Endodermal cell (in vitro differentiated cells): ENCODE measurements at places on chromosomes 3 and 15. TPM values are rescaled to one million over a fixed set of nuclear protein-coding genes. Genes with fewer than 3 reads are reported as not detected.

DNA sequence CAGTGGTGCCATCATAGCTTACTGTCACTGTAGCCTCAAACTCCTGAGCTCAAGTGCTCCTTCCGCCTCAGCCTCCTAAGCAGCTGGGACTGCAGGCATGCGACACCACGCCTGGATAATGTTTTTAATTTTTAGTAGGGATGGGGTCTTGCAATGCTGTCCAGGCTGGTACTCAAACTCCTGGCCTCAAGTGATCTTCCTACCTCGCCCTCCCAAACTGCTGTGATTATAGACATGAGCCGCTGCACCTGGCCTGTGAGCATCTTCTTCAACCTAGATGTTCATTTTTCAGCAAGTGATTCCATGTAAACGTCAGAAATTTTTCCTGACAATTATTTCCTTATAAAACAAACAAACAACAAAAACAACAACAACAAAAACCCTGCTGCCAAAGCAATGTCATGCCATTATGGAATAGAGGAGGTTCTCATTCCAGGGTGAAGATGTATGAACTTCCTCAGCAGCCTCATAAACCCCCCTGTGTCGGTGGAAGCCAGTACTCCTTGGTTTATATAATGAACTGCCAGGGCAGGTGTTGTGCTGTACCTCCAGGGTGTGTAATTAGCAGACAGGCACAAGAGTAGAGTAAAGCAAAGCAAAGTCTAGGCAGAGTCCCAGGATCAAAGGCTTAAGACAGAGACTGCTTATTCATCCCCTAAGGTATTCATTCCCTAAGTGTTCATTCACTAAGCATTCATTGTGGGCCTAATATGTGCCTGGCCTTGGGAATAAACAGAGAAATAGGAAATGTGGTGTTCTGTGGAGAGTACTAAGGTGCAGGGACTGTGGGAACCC is 44.6 kb downstream of the NR2C2 start:
- no peak for DNase-seq

- peak; percentile 47 for DNase-seq
Observed at GRCh38 chr15:36161771-36162212, 417.6 kb upstream of the CDIN1 start.

GRCh38 chr15:69393831-69394491 is 20.2 kb upstream of the KIF23 start:
- no peak for DNase-seq

GRCh38 chr3:122621112-122621511 is 43.7 kb downstream of the PARP15 start:
- no peak for DNase-seq

- DNase-seq = no peak
Observed at GRCh38 chr3:74268753-74269152, 345.7 kb downstream of the CNTN3 start.

DNA sequence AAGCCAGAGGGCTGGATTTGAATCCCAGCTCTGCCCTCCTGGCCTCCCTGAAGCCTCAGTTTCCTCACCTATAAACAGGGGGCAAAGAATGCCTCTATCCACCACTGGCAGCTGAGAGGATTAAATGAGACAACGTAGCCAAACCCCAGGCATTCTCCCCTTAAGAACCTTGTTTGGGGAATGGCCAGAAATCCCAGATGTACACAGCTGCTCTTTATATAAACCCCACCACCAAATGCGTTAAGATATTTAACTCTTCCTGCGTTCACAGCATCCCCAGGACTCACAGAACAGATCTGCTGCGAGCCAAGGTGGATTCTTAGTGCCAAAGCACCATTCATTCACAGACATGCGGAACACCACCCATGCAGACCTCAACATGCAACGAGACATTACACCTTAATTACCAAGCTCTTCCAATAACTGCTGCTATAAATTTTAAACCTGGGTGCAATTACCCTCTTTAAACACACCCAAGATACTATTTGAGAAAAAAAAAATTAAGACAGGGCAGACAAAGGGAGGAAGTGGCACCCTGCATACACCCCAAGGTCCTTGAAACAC is 5.2 kb downstream of the TLE3 start:
- no peak for DNase-seq

GRCh38 chr3:36372534-36372935 is 7.8 kb upstream of the STAC start:
- DNase-seq = no peak

Gene CCR5
- not detected in 2 replicates for total RNA-seq

Gene LRRC49
- 6.6 and 6.7 TPM in 2 replicates for total RNA-seq

Gene KBTBD13
- total RNA-seq = not detected in 2 replicates

Gene LRRC3B
- 0.31 TPM in 1 of 3 replicates, not detected in the others for total RNA-seq

Gene SCN11A
- 0.35 to 0.40 TPM (median 0.36 TPM) in 3 replicates for total RNA-seq

Gene LOXL1
- total RNA-seq = 16.6 and 21.3 TPM in 2 replicates

Gene MESP2
- 1.3 to 1.9 TPM (median 1.6 TPM) in 3 replicates for total RNA-seq

Gene MCF2L2
- 53.7 and 72.6 TPM in 2 replicates for total RNA-seq

Gene HCLS1
- 0.40 to 0.53 TPM in 2 of 3 replicates, not detected in the other for total RNA-seq
